ENCODE measurements at places on chromosomes 11 and 22.
A peak's percentile ranks its signal among the peaks of the same experiment; 100 is the strongest.

DNA sequence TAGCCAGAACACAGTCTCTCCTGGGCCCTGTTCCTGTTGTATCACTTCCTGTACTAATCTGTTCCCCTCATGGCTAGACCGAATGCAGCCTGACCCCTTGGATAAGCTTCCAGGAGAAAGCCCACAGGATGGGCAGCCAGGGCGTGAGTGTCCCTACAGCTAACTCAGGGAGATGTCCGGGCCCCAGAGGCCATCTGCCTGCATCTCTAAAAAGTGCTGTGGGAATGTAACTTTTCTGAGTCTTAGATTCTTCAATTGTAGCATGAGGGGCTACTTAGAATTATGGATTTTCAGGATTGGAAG lies 7.7 kb upstream of the MALAT1 start:
- DNase-seq: no peak

- DNase-seq: no peak
These were observed 64.9 kb downstream of the ENDOD1 start for GRCh38 chr11:95154514-95154913.

- DNase-seq: no peak
These were observed 7.2 kb upstream of the CBX6 start for GRCh38 chr22:38879108-38879729.

- DNase-seq: no peak
These were observed 17.5 kb upstream of the CDC42EP2 start for GRCh38 chr11:65297026-65297672.

DNA sequence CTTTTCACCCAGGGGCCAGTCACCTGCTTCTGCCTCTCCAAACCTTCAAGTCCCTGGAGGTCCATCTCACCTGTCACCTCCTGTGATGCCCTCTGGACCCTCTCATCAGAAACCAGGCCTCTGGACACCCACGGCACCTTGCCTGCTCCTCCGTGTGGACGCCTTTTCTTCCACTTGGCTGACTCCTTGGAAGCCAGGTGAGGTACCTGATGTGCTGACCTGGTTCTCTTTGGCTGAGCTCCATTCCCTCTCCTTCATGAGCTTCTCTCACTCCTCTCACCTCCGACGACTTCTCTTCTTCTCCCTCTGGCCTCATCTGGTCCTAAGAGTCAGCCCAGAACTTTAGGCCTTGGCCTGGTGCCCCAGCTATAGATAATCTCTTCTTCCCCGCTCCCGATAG lies 99.3 kb downstream of the CEP164 start:
- no peak for DNase-seq

GRCh38 chr11:33778675-33779074 lies 4.4 kb upstream of the FBXO3 start:
- DNase-seq: no peak

DNA sequence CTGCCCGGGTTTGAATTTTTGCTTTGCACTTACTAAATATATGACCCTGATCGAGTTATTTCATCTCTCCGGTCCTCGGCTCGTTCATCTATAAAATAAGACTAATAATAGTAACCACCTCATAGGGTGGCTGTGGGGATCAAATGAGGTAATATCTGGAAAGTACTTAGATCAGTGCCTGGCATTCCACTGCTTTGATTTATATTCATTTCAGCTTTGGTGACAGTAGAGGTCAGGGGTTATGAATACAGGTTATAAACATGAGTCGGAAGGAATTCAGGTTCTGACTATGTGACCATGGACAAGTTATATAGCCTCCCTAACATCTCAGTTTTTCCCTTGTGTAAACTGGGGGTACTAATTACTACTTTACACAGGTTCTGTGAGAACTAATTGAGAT lies 2.9 kb upstream of the TEAD1 start:
- DNase-seq: no peak

DNA sequence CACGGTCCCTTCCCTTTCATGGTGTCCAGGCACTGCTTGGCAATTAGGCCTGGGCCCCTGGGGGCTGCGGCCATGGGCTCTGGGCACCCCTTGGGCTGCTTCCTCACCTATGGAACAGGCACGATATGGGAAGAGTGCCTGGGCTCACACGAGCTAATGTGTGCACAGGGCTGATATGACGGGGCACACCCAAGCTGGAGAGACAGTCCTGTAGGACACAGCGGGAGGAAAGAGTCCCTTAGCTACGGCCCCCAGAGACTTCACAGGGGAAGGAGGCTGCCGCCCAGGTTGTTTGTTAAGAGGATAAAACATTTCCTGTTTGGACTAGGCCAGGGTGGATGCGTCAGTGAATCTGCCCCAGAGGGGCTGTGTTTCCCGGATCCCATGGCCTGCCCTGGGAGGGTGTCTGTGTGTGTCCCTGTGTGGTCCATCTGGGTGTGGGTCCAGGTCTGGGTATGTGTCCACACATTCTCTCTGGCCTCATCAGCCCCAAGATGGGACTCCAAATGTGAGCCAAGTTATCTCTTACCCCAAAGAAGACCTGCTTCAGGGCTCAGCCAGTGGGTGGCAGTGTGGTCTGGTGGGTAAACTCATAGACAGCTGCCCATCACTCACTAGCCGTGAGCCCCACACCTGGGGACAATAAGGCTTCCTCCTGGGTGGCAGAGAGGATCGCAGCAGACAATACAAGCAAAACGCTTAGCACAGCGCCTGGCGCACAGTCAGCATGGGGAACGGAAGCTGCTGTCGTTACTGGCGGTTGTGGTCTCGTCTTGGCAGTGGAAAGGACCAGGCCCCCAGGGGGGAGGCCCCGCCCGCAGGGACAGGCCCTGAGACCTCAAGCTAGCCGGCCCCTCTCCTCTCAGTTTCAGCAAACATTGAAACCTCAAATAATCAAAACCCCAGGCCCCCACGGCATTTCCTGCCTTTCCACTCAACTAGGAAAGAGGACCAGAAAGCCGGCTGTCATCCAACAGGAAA lies 3.2 kb upstream of the EMID1 start:
- no peak for DNase-seq

- no peak for DNase-seq
These were observed 31.0 kb downstream of the MED17 start for GRCh38 chr11:93814966-93815633.

- DNase-seq: no peak
These were observed 109.4 kb downstream of the KCNQ1OT1 start for GRCh38 chr11:2590131-2590964.

DNA sequence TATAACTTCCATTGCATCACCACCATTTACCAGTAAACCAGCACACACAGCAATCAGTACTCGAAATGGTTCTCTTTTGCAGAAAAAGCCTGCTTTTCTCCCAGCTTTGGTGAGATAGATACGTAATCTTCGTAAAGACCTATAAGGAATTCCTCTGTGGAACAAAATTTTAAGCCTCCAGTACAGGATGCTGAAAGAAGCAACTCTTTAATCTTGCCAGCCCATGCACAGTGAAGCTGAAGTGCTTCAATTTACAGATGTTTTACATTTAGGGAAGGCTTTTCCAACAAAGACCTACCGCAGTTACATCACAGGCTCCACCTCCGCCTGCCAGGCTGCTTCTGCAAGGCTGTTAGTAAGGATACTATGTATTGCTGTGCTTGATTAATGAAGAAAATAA lies 1.9 kb downstream of the ELMOD1 start:
- DNase-seq: no peak

- peak; percentile 11 for DNase-seq
These were observed 2.2 kb downstream of the MADD start for GRCh38 chr11:47271961-47272661.

GRCh38 chr11:81658722-81659121 lies 1074.9 kb downstream of the FAM181B start:
- DNase-seq: no peak

- no peak for DNase-seq
These were observed 30.9 kb downstream of the PPM1F start for GRCh38 chr22:21921729-21922128.

DNA sequence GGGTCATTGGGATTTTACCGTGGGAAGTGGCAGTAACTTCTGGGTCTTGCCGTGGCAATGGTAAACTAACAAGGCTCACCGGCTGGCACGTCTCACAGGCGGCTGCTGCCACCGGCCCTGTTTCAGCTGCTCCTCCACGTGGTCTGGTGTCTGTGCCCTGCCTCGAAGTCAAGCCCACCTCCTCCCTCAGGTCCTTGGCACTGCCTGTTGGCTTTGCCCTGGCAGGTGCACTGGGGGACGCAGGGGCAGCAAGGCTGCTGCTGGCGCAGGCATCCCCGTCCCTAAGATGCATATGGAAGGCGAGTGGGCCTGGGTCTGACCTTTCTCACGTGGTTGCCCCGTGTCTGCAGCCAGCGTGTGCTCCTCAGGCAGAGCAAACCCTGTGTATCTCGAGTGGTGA lies 783.6 kb downstream of the BRD1 start:
- DNase-seq: no peak

Data from substantia nigra (tissue), 51 donors.